ENCODE measurements at places on chromosomes 7 and 10. TPM values are rescaled to one million over a fixed set of nuclear protein-coding genes. Genes with fewer than 3 reads are reported as not detected.

Gene PNLIPRP2
- 0.09 TPM for total RNA-seq

Gene KIAA1549
- 7.8 TPM for total RNA-seq

Gene ATP6V0E2
- total RNA-seq = 45.3 TPM

Gene DHX32
- total RNA-seq = 53.3 TPM

Gene LRRC61
- 0.07 TPM for total RNA-seq

Gene TMEM236
- total RNA-seq = 0.12 TPM

Gene EMX2
- total RNA-seq = not detected

Gene NPSR1
- total RNA-seq = not detected
